ENCODE measurements at places on chromosomes 7 and 10.

DNA sequence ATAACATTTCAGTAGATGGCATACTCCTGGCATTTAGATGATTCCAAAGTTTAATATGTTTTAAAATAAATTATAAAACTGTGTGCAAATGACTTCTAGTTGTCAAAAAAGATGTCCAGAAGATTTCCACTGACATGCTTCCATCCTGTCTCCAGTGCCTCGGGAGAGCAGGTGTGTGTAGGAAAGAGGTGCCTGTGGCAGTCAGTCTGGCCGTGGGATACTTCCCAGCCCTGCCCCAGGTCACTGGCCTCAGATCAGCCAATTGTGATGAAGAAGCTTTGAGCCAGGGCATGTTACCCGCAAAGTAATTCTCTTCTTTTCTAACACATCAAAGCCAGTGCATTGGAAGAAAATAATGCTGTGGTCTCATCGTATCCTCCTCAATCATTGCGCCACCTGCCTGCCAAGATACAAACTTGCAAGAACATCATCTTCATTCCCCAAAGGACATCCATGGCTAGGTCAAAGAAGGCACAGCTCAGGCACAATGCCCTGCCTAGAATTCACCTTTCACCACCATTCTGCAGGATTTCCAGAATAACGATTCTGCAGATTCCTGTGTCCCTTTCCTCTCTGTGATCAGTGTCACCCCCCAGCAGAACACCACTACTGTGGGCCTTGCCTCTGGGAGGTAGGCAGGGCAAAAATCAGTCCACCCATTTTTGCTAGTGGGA, 6.3 kb upstream of the KCNMA1 start:
- DNase-seq, result no peak

- DNase-seq, result peak; percentile 34
Measured at GRCh38 chr10:118459642-118460193, 117.6 kb upstream of the FAM204A start.

DNA sequence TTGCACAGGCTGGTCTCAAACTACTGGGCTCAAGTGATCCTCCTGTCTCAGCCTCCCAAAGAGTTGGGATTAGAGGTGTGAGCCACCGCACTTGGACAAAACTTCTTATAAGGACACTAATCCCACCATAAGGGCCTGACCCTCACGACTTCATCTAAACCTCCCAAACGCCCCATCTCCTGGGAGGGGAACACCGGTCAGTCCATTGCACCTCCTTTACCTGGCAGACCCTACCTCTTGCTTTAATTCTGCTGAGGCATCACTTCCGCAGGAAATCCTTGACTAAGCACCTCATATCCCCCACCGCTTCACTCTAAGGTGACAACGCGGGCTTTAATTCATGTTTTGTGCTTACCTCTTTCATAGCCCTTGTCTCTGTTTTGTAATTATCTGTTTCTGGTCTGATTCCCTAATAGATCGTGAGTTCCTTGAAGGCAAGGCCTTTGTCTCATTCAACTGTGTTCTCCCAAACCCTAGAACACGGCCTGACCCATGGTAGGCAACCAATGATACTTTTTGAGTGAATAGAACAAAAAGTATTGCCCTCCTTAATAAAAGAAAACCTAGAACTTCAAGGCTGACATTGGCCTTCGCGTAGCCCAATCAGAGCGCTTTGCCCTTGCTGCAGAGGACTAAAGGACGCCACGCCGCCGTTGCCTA, 481 bp upstream of the ZNF862 start:
- no peak for DNase-seq

GRCh38 chr7:134926396-134926795, 59.9 kb upstream of the AGBL3 start:
- DNase-seq, result no peak

GRCh38 chr7:38461887-38462286, 169.3 kb downstream of the AMPH start:
- DNase-seq, result no peak

GRCh38 chr7:5598769-5599371, 175.2 kb upstream of the TNRC18 start:
- DNase-seq, result no peak

GRCh38 chr10:82318534-82318933, 443.5 kb downstream of the NRG3 start:
- no peak for DNase-seq

DNA sequence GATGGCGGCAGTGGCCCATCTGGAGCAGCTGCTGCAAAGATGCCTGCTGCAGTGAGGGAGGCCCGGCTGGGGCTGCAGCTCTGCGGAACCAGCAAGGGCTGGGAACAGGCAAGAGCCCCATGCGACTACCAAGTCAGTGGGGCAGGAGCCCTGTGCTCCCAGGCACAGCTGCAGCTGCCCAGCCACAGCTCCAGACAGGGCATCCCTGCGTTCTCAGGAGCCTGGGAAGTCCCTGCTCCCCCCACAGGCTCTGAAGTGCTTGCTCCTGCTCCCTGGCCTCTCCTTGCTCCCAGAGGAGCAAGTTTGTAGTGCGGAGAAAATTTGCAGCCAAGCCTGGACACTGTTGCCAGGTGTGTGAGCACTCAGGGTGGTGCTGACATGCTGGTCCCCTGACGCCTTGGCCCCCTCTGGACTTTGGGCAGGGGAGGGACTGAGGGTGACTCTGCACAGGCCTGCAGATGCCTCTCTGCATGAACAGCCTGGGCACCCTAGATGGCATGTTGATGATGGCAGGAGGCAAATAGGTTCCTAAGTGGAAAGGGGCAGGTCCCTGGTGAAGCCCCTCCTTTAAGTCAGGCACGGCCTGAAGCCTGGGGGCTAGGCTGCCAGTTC, 105.6 kb downstream of the LYZL1 start:
- no peak for DNase-seq

GRCh38 chr7:98236355-98237185, 15.5 kb downstream of the TECPR1 start:
- DNase-seq, result no peak

- DNase-seq, result no peak
Measured at GRCh38 chr10:101379663-101380352, 25.8 kb downstream of the BTRC start.

- no peak for DNase-seq
Measured at GRCh38 chr7:72234086-72234485, 178.1 kb downstream of the CALN1 start.

DNA sequence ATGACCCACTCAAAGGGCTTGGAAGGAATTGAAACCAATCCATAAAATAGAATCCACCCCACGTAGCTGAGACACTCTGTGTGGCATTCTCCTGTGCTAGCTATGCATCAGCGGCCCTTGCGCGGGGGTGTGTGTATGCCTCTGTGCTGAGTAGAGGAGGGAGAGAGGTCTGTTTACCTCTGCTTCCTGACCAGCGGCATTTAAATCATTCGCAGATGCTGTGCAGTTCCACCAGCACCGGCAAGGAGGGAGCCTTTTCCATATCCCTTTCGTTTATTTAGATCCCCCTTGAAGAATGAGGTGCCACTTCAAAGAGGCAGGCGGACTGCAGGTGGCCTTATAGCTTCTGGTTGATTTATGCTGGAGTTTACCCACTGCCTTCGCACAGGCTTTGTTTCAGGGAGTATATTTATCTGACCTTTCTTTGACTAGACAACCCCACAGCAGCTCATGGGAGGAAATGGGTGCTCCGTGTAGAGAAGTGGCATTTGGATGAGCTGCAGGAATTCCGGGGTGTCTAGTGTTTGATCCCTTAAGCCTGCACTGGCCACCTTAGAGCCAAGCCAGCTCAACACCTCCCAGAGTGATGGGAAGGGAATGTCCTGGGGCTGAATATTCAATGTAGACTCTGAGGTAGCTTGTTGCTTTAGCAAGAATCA, 11.4 kb downstream of the C10orf53 start:
- DNase-seq, result no peak

GRCh38 chr10:107749235-107749634, 584.7 kb upstream of the SORCS1 start:
- no peak for DNase-seq

DNA sequence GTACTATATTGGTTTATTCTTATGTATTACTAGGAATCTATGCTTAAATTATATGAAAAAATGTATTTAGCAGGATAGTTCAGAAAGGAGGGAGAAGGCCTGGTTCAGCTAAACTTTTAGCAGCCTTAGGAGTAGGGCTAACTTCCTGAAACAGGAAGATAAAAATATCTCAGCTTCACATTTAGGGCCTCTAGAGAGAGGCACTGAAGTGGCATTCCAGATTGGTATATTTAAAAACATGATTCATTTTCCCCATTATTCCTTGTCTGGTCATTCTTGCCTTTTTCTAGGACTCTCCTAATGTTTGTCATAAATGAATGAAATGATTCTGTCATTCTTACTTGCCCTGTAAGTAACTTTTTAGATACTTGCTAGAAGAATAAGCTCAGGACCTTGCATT, 63.0 kb upstream of the CYP26C1 start:
- no peak for DNase-seq

DNA sequence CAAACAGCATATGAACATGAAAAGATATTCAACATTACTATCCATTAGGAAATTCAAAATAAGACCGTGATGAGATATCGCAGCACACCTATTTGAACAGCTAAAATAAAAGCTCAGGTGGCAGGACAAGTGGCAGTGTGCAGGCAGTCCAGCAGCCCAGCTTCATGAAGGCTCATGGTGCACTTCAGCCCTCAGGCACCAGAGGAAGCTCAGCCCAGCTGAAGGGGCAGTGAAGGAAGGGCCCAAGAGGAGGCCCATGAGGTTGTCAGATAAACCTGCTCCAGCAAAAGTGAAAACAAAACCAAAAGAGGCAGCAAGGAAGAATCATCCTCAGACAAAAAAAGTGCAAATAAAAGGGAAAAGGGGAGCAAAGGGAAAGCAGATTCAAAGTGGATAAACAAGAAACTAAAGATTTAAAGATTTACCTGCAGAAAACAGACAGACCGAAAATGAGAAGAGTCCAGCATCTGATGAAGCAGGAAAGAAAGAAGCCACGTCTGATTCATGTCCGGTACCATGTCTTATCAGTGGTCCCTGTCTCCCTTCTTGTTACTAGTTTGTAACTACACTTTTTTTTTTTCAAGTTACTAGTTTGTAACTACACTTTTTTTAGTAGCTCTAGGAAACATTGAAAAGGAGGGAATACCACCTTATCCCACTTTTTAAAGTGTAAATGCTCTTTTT, 15.0 kb upstream of the FAM24B start:
- DNase-seq, result no peak

GRCh38 chr10:33112831-33113455, 154.9 kb upstream of the ITGB1 start:
- DNase-seq, result no peak
